ENCODE measurements at places on chromosomes 7 and 10.

DNA sequence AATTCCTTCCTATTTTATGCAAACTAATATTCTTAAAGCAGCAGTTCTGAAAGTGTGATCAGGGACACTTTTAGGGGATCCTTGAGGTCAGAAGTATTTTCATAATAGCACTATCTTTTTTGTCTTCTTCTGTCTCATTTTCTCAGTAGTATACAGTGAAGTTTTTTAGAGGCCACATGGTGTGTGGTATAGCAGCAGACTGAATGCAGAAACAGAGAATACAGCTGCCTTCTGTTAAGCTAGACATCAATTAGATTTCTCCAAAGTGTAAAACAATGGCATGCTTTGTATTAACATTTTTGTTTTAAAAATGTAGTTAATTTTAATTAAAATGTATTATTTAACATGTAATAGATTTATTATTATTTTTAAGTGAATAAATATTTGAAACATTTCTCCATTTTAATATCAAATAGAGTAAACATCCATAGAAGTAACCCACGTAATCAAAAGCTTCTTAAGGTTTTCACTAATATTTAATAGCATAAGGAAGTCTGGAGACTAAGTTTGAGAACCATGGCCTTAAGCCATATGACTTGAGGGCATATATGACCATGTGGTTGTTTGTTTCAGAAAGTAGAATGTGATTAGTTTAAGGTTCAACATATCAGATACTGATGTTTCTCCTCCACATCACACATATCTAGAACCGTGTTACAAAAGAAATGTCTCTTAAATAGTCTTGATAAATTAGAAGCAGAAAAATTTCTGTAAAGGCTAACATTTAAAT is 94.0 kb downstream of the PRKG1 start:
- no peak for DNase-seq

GRCh38 chr7:37817996-37818720 is 30.2 kb upstream of the NME8 start:
- no peak for DNase-seq

- no peak for DNase-seq
Observed at GRCh38 chr7:28641752-28642545, 229.6 kb downstream of the CREB5 start.

DNA sequence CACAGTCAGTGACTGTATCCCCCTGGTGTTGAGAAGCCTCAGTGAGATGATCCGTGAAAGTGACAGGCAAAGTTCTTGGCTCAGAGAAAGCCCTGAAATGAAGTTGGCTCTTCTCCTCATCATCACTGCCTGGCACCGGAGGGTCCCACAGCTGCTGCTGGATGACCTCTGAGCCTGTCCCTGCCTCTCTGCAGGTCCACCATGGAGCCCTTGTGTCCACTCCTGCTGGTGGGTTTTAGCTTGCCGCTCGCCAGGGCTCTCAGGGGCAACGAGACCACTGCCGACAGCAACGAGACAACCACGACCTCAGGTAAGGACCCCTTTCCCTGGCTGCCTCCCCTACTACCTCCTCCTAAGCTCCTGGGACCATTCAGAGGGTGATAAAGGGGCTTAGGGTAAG is 85.5 kb downstream of the MKI67 start:
- no peak for DNase-seq

DNA sequence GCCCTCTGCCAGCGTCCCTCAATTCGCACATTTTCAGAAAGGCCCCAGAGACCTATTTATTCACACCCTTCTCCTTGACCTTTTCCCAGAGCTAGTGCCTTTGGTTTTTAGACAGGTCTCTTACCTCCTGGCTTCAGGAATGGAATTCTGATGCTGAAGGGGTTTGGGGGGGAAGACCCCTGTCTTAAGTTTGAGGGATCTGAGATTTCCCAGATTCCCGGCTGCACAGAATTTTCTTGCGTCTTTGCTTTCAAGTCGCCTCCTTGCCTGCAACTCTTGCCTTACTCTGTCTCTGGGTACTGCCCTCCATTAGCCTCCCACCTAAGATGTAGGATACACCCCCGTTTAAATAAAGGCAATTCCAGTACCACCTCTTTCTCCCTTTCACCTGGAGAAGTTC is 1.9 kb downstream of the GATA3 start:
- DNase-seq = no peak

DNA sequence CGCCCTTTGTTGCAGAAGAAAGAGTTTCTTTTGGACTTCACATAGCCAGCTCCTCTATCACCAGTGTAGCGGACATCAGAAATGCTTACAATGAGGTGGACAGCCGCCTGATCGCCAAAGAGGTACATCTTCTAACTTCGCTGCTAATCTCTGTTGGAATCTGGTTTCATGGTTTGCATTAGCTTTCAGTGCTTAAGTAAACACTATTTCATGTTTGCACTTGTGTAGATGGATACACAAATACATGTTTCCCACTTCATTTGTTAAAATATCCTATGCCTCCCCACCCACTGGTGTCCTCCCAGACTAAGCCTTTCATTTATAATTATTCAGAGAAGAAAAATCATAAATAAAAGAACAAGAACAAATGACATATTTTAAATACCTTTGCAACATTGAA is 103.9 kb downstream of the WDFY4 start:
- no peak for DNase-seq

DNA sequence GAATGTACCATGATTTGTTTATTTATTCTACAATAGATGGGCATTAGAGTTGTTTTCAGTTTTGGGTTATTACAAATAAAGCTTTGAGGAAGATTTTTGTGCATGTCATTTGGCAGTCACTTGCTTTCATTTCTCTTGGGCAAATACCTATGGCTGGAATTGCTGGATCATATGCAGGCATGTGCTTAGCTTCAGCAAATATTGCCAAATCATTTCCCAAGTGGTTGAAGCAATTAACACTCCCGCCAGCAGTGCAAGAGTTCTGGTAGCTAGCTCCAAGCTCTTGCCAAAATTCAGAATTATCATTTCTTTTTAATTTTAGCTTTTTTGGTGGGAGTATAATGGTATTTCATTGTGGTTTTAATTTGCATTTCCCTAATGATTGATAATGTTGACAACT is 32.9 kb upstream of the PCBD1 start:
- peak; percentile 16 for DNase-seq

- no peak for DNase-seq
Observed at GRCh38 chr10:96321822-96322221, 17.6 kb downstream of the DNTT start.

DNA sequence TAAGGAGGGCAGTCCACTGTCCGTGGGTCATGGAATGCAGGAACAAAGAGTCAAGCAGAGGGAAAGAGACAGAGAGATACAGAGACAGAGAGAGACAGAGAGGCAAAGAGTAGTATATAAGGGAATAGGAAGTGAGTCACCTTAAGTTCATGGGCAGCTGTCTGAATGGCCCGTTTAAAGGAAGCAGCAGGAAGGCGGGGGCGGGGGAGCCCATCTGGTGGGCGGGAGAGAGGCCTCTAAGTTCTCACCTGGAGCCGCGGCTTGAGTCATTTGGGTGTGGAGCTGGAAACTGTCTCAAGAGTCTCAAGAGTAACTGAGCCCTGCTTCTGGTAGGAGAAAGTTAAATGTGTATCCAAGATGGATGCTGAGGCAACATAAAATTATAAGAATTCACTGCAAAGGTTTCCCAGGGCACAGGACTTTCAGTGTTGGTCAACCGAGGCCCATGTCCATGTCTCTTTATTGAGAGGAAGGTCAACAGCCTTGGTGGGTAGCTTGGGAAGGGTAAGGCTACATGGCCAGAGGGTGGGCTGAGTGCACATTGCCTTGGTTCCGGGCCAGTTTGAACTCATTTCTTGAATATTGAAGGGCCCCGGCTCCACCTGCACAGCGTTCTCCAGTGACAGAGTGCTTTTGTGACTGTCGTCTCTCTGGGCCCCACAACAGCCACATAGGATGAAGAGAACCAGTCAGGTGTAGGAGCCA is 85.5 kb upstream of the CACUL1 start:
- DNase-seq = no peak
